ENCODE measurements at places on chromosomes 7 and 10.

DNA sequence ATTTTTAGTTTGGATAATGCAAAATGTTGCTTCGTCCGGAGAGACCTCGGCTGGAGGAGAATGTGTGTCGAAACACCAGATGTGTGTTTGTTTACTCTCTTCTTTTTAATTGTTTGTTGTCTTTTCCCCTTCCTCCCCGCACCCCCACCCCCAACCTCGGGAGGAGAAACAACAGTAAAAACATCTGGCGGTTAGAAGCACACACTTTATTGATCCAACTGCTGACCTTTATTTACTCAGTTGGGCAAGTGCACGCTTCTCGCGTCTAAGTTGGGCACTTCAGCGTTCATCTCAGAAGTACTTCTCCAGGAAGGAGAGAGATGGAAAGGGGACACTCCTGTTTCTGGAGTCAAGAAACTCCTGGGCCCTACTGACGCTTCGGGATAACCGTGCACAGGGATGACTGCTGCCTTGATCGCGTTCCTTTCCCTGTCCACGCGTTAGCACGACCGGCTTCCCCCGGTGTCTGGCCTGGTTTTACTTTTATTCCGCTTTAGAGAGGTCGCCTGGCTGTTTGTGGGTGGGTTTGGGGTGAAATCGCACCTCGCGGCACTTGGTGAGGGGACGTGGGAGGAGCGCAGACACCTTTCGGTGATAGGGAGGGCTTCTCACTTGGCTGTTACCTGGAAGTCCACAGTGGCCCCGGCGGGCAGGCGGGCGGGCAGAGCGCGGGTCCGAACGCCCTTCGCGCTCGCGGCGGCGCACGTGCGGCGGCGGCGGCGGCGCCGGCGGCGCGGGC lies 168.3 kb upstream of the PPP1R3A start:
- DNase-seq: no peak

DNA sequence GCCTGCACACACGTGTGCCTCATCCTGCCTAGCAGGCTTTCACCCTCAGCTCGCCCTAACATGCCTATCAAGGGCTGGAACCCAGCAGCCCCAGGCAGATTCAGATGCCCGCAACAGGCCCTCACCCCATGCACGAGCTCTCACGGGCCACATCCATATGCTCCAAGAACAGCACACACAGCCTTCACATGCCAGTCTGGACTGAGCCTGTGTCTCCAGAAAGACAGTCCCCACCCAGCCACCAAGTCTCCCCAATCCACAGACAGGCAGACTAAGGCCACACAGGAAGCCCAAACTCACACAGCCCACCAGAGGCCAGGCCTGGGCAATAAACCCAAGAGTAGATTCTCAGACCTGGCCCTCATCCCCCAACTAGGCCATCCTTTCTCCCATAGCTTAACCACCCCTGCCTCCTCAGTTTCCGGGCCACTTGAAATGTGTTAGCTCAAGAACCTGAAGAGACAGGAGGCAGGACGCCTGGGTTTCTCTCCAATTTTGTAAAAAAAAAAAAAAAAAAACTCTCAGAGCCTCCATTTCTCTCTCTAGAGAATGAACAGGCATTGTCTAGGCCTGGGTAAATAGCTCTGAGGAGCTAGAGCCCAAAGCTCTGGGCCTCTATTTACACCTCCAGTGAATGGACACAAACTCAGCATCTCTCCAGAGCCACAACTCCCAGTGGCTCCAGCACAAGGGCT lies 6.8 kb downstream of the LDB1 start:
- no peak for DNase-seq

DNA sequence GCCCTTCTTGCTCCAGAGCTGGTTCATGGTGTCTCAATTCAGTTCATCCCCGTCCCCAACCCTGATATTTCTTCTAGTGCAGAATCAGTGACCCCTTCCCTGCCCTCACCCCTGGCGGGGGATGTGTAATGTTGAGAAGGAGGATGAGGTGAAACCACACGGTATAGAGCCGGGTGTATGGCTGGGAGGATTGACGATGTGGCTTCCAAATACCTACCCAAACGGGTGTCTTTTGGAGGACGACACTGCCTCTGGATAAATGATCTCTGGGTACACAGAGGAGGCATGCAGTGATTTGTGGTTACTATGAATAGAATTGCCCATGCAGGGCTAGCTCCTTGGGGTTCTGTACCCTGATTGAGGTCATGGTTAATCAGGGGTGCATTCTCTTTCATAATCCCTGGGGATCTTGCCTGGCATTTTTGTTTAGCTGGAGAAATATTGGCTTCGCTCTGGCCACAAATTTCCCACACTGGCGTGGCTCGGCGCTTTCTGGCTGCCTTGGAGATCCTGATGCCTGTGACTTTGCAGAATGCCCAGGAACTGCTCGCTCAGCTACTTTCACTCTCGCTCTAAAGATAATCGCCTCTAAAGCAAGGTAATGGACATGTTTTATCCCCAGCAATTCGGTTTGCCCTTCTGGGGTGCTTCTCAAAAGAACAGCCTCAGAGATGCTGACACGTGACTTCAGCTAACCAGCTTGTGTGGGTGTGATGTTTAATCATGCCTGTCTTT lies 89.2 kb downstream of the RBM20 start:
- DNase-seq: no peak

DNA sequence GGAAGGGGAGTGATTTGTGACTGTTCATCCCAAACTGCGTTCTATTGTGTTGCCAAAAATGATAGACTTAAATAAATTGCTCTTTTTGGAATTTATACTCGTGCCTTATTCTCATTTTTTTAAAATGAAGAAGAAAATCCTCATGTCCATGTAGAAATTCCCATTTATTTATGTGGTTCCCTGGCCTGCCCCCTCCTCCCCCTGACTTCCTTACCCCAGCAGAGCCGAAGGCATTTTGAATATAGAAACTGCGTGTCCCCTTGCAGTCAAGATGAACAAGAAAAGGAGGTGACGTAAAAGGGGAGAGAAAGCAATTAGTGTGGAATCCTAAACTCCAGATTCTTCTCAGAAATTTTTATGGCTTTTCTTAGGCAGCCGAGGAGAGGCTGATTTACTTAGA lies 126.1 kb downstream of the FAM204A start:
- DNase-seq: no peak

GRCh38 chr10:44567471-44567870 lies 182.6 kb upstream of the CXCL12 start:
- DNase-seq: no peak

All from esophagus squamous epithelium (tissue), 5 donors.